NCI-H2081 (cell line): ENCODE measurements at places on chromosomes 7 and 10.

- DNase-seq: no peak
These were observed 14.9 kb upstream of the LGI1 start for GRCh38 chr10:93742633-93743349.

GRCh38 chr10:46517541-46517940, 38.9 kb downstream of the GPRIN2 start:
- no peak for DNase-seq

DNA sequence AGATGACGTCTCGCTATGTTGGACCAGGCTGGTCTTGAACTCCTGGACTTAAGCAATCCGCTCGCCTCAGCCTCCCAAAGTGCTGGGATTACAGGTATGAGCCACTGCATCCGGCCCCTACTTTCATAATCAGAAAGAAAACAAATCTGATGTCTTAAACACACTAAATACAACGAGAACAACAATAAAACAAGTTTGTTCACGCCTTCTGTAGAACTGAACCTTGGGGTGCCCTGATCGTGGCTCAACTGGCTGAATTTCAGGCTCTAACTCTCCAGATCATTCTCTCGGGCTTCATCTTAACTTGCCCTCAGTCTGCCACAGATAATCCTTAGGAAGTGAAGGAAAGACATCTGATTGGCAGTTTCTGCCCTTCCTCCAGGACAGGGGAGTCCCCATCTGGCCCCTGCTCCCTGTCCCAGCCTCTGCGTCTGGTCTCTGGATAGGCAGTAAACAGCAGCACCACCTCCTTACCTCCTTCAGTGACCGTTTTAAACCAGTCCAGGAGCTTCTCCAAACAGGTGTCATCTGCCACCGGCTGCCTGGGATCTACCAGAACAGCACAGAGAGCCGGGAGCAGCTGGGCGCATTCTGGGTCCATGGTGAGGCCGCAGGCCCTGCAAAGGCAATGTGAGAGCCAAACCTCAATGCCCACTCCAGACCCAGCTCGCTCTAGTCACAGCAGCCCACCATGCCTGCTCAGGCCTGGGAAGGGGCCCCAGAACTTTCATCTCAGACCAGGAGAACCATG, 1.3 kb downstream of the BRAT1 start:
- DNase-seq: peak; percentile 21

GRCh38 chr7:148982654-148983199, 45.6 kb downstream of the PDIA4 start:
- DNase-seq: peak; percentile 43

DNA sequence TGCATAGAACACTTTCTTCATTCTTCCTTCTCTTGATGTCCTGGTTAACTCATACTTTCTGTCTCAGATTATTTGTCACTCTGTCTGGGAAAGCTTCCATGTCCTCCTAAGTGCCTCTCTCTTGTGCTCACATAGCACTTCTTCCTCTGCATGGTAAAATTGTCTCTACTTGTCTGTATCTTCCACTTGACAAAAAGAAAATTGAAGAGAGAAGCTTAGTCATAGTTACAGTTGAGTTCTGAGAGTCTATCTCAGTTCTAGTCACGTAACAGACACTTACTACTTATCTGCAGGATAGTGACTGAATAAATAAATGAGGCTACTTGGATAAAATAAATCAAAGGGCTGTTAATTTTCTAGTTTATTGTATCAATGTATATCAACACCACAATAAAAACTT, 458.1 kb downstream of the HTR7 start:
- DNase-seq: no peak

DNA sequence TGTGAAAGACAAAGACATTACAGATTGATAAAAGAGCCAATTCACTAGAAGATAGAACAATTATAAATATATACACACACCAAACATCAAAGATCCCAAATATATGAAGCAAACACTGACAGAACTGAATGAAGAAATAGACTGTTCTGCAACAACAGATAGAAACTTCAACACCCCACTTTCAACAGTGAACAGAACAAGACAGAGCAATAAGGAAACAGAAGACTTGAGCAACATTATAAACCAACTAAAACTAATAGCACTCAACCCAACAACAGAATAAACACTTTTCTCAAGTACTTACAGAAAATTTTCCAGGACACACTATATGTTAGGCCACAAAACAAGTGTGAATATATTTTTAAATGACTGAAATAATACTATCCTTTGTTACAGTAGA, 10.9 kb downstream of the CDCA7L start:
- no peak for DNase-seq

DNA sequence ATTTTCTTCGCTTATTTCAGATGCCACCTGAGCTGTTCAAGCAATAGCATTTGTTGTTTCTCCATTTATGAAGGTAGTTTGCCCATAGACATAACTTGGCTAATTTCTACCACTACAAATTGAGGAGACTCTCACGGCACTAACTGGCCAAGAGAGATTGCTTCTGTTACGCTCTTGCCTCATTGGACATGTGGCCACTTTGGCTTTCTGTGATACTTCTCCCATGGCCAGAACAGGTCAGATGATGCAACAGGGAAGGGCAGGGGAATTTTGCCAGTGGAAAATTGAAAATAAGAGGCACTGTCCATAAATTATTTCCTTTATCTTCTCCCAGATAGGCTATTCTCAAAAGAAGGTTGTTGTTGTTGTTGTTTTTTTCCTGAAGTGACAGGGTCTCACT, 1633.3 kb upstream of the LRRTM3 start:
- DNase-seq: no peak

DNA sequence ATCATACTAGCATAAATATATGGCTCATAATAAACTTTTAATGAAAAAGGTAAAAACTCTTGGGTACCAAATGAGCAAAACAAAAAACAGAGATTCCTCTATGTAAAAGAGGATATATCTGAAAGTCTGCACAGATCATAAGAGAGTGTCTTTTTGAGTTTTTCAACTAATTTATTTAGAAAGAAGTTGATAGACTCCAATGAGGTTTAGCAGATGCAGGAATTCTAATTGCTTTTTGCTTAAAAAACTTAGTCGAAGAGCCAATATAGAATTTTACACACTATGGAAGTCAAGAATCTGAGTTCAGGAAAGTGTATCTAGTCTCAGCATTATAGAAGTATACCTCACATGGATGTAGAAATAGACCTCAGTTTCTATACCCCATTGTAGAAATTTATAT, 3.4 kb upstream of the MLLT10 start:
- no peak for DNase-seq

- DNase-seq: no peak
These were observed 15.4 kb downstream of the CCSER2 start for GRCh38 chr10:84343831-84344230.

DNA sequence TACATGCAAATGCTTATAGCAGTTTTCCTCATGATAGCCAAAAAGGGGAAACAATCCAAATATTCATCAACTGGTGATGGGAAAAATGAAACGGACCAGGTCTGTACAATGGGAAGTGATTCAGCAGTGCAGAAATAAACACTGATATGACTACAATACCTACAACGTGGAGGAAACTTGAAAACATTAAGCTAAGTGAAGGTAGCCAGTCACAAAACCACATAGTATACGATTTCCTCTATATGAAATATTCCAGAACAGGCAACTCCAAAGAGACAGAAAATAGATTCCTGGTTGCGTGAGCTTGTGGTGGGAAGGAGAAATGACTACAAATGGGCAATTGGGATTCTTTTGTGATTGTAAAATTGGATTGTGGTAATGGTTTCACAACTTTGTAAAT, 263.1 kb upstream of the PITRM1 start:
- no peak for DNase-seq

DNA sequence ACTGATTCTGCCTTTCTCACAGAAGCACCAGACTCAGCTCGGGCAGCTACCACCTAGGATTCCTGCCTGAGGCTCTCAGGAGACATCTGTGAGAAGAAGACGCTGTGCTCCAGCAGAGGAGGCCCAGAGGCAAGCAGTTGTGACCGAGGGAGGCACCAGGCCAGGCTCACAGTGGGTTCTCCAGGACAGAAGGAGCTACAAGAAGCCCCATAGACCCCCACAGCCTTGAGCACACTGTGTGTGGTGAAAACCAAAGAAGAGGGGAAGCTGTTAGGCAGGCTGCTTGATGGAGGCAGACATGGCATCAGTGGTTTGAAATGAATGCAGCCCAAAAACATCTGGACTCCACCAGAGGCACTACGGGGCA, 198.8 kb downstream of the GRID1 start:
- no peak for DNase-seq

- DNase-seq: no peak
These were observed 44.9 kb upstream of the CYP26C1 start for GRCh38 chr10:93015722-93016121.

DNA sequence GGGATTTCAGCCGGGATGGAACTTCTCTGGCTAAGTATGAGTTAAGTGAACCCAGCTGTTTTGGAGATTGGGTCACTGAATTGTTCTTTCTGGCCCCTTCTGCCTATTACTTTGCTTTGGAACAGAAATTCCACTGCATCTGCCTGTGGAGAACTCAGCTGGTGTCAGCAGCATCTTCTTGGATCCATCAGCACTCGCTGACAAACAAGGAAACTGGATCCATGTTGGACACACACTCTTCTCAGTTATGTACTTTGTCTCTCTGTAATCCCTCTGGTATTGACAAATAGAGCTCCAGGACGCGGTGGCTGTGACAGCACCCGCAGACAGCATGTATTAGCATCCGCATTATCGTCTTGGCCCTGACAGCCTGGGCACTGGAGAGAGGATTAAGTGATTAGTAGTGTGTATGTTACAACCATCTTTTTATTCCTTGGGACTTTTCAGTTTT, 73.0 kb upstream of the BMPER start:
- no peak for DNase-seq
